ENCODE measurements at places on chromosomes 12 and 14. TPM values are rescaled to one million over a fixed set of nuclear protein-coding genes. Genes with fewer than 3 reads are reported as not detected.

DNA sequence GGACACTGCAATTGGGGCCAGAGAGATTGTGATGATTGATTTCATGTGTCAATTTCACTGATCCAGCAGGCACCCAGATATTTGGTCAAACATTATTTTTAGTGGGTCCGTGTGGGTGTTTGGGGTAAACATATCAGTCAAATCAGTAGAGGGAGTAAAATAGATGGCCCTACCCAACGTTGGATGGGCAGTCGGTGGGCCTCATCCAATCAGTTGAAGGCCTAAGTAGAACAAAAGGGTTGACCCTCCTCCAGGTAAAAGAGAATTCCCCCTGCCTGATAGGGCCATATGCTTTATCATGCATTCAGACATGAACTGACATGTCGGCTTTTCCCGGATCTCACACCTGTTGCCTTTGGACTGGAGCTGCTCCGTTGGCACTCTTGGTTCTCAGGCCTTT, 195.1 kb upstream of the CAND1 start:
- DNase-seq, result no peak

DNA sequence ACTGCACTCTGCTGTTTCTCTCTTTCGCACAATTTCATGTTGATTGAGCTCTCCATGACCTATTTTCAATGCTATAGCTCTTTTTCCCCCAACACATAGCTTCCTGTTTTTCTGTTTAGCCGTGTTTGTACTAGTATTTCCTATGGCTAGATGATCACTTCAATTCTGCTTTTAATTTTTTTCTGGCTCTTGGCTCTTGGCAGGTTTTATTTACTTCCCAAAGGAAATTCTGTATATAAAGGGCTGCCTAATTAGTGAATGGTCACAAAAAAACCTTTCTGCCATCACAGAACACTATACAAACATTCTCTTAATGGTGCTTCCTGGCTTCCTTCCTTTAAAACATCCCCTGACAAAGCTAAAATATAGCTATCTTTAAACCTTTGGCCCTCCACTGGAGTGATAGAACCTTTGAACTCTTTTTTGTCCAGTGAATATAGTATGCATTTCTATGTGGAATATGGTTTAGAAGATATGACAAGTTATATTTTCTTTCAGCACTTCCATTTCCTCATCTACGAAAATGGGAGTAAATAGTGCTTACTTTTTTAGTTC, 88.2 kb downstream of the RASSF9 start:
- no peak for DNase-seq

ABCC9 gene
- polyA plus RNA-seq, result 0.02 TPM

DNA sequence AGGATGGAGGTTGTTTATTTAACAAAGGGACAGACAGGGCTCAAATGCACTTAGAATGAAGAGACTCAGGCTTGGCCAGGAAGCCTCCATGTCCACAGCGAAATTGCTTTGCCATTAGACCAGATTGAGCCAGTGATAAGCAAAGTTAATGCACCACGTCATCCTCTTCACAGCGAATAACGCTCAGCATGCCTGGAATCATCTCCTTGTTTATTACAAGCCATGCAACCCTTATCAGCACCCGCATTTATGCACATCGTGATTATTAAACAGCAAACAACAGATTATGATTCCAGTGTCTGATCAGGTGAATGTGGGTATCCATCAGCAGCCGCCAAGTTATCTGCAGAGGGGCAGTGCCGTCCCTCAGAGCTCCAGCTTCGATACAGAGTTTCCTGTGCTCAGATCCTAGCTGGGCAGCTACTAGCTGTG, 175.0 kb upstream of the TMEM132C start:
- peak; percentile 44 for DNase-seq

- DNase-seq, result no peak
These were observed 119.2 kb downstream of the TMTC2 start for GRCh38 chr12:82805812-82806497.

PMCH gene
- polyA plus RNA-seq, result not detected

GRCh38 chr14:73877790-73878189, 8.9 kb upstream of the ZNF410 start:
- no peak for DNase-seq

DNA sequence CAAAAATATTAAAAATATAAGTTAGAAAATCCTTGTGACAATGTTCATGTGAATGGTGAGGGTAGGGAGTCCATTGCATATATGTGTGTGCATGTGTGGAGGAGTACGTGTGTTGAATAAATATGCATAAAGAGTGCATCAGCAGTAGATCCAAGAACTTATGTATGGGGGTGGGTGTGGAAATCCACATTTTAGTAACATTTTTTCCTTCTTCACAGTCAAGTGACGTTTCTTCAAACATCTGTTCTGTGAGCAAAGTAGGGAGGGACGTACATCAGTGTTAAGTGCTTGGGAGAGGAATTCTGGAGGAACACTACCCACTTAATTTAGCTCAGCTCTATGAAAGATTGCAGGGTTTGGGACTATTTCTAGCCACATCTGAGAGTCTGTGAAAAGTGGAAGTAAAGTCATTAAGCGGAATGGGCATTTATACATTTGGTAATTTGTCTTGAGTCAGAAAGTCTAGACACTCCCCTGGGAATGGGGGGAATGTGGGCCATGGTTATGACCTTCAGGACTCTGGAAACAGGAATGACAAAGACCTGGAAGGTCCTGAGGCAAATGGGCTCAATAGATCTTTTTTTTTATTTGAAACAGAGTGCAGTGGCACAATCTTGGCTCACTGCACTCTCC, 156.4 kb upstream of the PLXNC1 start:
- DNase-seq, result no peak

KLHDC1 gene
- polyA plus RNA-seq, result 0.31 TPM

- no peak for DNase-seq
These were observed 101.5 kb downstream of the GPR135 start for GRCh38 chr14:59363531-59364226.

ZC2HC1C gene
- 1.2 TPM for polyA plus RNA-seq

CPNE6 gene
- not detected for polyA plus RNA-seq

DPPA3 gene
- not detected for polyA plus RNA-seq

OXA1L gene
- polyA plus RNA-seq, result 133 TPM

- DNase-seq, result no peak
These were observed 1351.1 kb downstream of the TMEM121 start for GRCh38 chr14:106877517-106877916.

- DNase-seq, result no peak
These were observed 192.0 kb downstream of the TTC7B start for GRCh38 chr14:90624227-90624626.

DNA sequence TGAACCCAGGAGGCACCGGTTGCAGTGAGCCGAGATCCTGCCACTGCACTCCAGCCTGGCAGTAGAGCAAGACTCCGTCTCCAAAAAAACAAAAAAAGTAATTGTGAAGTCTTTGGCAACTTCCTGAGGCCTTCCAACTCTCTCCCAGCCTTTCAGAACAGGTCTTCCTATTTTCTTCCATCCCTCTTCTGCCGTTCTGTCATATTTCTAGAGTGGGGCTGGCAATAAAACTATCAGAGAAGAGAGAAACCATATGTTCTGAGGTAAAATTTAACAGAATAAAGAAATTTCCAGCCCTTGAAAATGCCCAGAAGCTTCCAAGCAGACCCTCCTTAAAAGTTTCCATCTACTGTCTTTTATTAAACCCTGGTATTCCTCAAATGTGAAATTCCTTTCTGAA, 100.4 kb downstream of the HMGA2 start:
- no peak for DNase-seq

CD4 gene
- polyA plus RNA-seq, result 0.02 TPM

- peak; percentile 58 for DNase-seq
These were observed 37.7 kb upstream of the CRY1 start for GRCh38 chr12:107130830-107131611.

SLC6A12 gene
- polyA plus RNA-seq, result 0.02 TPM

SIX6 gene
- polyA plus RNA-seq, result not detected

GRCh38 chr14:50874757-50875156, 2.9 kb downstream of the ABHD12B start:
- no peak for DNase-seq

DNA sequence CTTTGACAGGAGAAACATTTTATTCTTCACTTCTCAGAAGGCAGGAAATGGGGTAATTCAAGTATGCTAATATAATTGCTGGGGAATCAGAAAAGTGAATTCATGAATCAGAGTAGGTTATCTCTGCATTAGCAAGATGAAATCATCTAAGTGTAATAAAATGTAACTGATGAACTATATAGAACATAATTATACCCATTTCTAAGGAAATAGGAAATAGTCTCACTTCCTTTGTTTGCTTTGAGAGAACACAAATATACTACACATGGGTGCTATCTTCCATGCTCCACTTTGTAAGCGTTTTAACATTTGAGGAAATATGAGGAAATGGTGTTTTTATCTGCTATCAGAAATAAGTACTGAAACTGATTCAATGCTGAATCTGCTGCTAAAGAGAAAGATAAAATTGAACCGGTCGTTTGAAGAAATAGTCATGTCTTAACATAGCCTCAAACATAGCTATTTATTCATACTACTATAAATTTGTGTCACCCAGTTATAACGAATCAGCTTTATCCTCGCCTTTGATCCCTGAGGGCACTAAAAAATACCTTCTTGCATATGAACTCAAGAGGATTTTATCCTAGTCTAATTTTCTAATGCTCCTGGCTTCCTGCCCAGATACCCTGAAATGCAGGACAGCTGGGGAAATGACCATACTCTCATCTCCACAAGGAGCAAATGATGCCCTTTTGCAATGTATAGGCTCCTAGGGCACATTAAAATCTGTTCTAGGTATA, 696.0 kb downstream of the C12orf50 start:
- DNase-seq, result peak; percentile 58

DNA sequence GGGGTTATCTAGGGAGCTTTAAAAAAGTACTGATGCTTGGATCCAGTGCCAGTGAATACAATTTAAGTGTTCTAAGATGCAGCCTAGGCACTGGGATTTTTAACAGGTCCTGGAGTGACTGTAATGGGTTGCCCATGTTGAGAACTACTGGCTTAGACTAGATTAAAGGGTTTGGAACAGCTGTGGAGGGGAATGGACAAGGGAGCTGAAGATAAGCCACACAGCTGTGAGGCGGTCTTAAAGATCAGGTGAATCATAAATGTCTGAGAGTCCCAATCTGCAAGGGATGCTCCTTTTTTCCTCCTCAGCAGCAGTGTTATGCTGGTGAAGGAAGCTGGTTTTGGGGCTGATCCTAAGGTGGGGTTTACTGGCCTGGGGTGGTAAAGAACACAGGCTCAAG, 35.5 kb upstream of the FRMD6 start:
- no peak for DNase-seq

NEK9 gene
- polyA plus RNA-seq, result 48.1 TPM

DNA sequence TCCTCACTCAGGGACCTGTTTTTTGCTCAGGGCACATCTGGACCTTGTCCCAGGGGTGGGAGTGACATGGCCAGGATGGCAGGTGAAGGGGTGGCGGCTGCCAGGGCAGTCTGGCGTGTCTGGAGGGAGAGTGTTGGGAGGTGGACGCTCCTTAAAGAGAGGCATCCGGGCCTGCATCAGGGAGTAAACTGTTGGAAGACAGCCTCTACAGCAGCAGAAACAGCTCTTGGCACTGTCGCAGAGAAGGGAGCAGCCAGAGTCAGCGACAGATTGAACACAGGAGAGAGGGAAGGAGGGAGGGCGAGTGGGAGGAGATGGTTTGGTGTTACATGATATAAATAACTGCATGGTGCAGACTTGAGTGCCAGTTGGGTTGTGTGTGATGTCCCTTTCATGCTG, 52.8 kb downstream of the IGF1 start:
- no peak for DNase-seq

DNA sequence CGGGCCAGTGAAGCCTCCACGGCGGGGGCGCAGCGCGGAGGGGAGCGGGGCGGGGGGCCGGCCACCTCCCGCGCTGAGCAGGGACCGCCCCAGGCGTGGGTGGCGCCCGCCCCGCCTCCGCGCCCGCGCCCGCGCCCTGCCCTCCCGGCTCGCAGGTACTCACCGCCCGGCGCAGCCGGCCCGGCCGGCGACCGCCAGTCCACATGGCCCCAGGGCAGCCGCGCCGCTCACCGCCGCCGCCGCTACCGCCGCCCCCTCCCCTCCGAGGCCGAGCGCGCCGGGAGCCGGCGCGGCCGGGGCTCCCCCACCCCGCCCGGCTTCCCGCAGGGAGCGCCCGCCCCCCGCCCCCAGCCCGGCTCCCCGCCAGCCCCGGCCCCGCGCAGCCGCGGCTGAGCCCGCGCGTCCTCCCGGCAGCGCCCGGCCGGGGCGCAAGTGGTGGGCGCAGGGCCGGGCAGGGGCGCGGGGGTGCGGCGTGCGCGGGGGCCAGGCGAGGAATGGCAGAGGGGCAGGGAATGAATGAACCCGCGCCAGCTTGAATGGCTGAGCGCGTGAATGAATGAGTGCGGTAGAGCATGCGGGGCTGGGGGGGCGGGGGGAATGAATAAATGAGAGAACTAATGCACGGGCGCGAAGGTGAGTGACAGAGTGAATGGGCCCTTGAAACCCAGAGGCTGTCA, at the start of gene BEGAIN:
TSS of gene BEGAIN (minus strand) at position 332 of the 677 bp plus-strand sequence. CDS start at position 205, 127 bp downstream.
- DNase-seq, result peak; percentile 91

GRCh38 chr12:43285159-43285598, 266.8 kb downstream of the ADAMTS20 start:
- no peak for DNase-seq

DNA sequence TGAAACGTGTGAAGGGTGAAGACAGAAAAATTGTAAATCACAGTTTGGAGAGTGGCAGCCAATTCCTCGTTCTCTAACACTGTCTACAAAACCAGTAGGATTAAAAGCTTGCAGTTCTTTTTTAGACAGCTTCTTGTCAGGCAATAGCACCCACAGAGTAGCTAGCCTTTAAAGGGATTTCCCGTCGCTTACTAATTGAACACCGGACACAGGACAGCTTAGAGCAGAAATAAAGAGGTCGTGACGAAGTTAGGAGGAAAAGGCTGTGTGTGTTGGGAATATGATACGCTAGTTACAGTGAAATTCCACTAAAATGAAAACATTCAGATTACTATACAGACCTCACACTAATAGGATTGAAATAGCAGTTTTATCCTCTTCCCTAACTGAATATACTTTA, 149.1 kb upstream of the FLRT2 start:
- no peak for DNase-seq

DNA sequence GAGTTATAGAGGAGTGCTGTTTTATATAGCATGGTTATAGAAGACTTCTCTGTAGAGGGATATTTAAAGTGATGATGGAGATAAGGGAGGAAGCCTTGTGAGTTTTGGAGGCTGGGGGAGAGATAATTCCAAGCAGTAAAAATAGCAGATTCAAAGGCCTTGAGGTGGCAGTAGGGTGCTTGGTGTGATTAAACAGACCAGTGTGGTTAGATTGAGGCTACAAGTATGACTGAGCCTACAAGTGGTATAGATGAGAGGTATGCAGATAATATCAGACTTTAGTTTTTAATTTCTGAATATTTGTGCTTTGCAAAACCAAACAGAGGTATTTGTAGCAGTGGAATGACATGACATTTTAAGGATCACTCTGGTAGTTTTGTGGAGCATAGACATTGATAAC, 20.3 kb downstream of the FANCM start:
- DNase-seq, result no peak

DNA sequence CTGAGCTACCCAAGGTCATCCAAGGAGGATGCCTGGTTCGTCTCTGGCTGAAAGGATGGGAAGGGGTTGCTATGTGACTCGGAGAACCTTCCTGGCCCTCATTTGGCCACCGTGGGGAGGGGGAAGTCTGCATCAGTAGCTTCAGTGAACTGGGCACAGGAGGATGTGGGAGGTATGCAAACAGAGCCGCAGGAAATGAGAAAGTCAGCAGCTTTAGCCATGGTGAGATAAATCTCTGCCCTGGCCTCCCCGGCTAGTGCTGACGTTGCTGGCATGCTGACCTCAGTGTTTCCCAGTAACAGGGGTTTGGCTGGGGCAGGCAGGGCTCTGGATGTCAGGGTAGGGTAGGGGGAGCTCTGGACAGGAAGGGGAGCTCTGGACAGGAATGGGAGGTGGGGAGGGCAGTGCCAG, 2.3 kb upstream of the CEBPE start:
- DNase-seq, result no peak

- DNase-seq, result no peak
These were observed 55.6 kb downstream of the TECPR2 start for GRCh38 chr14:102418169-102418852.

SYNE2 gene
- 6.5 TPM for polyA plus RNA-seq

CNPY2 gene
- polyA plus RNA-seq, result 191 TPM

Data from SK-N-SH (cell line).